8988T (cell line): ENCODE measurements at places on chromosomes 6 and 20.

DNA sequence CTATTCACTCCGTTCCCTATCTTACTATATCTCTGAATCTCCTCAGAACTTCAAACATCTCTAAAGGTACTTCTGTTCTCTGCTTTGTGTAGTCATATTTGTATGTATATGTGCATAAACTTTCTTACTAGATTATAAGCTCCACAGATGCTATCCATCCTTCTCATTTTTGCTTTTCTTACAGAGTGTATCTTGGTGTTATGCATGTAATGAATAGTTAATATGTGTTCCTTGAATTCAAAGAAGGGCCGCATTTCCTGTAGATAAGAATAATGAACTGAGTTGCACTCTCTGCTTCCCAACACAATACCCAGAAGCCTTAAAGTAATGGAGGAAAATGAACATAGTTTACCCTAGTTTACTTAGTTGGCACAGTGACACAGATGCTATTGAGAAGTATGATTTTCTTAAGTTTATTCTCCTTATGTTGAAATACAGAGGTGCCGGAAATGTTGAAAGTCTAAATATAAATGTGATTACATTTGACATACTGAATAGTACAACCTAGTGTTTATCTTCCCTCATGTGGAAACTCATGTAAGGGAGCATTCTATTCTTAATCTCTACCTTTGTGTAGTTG is 6.0 kb downstream of the NUS1 start:
- DNase-seq: no peak

GRCh38 chr20:39899881-39900280 is 789.2 kb downstream of the MAFB start:
- DNase-seq: no peak

GRCh38 chr20:31644701-31645100 is 7.0 kb downstream of the COX4I2 start:
- no peak for DNase-seq

GRCh38 chr6:14454473-14454775 is 336.9 kb downstream of the CD83 start:
- DNase-seq: no peak

- no peak for DNase-seq
These were observed 7.9 kb upstream of the TBPL1 start for GRCh38 chr6:133945158-133945557.

DNA sequence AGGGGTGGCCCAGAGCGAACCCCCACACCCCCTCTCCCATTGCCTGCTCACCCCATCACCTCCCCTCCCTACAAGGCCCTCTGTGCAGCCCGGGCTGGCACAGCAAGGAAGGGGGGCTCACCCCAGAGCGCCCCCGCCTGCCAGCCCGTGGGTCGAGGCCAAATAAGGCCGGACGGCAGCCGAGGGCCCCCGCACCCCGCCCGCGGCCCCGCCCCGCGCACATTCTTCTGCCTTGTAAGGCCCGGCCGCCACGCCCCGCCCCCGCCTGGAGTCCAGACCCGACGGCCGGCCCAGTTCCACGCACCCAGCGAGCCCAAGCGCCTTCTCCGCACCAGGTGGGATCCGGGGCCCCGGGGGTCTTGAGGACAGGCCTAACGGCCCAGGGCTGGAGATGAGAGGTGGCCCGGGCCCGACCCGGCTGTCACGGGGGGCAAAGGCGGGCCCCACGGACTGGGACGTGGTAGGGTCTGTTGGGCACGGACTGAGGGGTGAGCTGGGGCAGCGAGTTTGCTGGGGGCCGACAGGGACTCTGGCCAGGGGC is at the start of gene MYL9:
Gene MYL9 (plus strand): TSS at position 293 of the 541 bp plus-strand sequence. CDS start 3,366 bp downstream, outside the sequence.
- DNase-seq: peak; percentile 51

- DNase-seq: no peak
These were observed 5.8 kb upstream of the MLN start for GRCh38 chr6:33809594-33809993.

DNA sequence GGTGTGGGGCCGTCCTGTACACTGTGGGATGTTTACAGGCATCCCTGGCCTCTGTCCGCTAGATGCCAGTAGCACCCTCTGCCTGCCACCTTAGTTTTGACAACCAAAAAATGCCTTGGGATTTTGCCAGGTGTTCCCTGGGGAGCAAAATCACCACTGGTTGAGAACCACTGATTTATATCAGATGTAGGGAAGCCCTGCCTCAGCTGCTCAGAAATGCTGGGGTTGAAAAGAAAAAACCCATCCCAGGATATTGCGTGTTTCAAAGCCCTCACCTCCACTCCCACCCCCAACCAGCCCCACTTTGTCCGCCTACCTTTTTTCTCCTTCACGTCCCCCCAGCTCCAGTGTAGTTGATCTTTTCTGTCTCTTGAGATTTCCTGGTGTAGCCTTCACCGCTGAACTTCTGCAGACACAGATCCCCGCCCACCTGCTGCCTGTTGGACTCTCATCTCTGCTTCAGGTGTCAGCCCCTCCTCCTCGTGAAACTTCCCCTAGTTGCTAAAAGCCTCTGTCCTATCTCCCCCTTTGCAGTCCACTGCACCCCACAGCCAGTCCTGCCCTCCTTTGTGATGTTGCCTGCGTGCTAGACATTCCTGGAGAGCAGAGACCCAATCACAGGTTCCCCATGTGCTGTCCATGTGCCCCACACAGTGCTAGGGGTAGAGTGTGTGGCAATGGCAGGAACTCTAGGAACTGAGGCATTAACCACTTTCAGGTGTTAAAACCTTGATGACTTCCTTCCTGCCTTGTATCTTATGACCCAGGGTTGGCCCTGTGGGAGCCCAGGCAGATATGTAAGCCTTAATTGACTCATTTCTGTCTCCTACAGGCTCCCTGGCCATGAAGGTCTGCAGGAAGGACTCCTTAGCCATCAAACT is 98.9 kb downstream of the TBC1D7 start:
- peak; percentile 32 for DNase-seq

GRCh38 chr6:88513920-88514319 is 347.8 kb upstream of the CNR1 start:
- no peak for DNase-seq

DNA sequence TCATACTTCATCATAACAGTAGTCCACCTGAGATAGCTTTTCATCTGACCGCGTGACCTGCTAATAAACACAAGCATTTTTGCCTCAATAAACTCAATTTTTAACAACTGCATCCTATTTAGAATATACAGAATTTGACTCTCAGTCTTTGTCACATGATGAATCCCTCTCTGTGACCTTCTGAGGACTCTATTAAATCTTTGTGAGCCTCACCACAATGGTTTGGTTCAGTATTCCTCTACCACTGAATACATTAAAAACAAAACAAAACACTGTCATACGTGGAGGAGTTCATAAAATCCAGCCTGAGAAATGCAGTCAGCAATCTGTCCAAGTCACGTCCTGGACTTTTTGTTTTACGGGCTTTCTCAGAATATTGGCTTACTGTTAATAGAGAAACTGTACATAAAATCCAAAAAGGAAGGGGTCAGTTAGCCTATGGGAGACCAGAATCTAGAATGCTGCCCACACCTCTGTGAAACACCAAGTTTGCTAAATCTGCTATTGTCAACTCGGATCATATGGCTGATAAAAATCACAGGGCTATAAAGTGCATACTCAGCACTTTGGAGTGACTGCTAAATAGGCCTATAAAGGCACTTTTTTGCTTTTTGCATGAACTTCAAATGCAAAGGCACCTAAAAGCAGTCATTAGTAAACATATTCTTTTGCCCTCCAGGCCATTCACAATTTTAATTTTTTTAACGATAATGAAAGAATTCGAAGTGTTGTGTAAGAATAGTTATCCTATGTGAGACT is 190.3 kb upstream of the HDDC2 start:
- no peak for DNase-seq

DNA sequence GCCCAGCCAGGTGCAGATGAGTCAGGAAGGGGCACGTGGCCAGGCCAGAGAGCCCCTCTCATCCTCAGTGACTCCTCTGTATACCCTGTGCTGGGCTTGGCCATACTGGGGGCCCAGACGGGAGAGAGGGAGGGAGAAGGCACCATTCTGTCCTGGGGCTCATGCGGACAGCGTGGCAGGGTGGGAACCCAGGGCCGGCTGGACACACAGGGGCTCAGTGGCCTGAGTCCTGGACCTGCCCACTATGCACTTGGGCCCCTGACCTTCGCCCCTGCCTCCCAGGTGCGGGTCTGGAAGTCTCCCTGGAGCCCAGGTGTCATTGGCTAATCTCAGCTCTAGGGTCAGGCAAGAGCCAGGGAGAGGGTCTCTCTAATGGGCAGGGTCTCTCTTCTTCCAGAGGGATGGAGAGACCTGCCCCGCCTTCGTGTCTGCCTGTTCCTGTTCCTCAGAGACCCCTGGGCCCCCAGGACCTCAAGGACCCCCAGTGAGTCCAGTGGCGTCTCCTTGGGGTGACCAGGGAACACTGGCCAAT is 27.7 kb downstream of the COL20A1 start:
- no peak for DNase-seq

GRCh38 chr6:155125906-155126305 is 130.8 kb downstream of the TIAM2 start:
- DNase-seq: no peak
